Suppressor macrophage treated with lipopolysaccharide for 1 hour (primary cell): ENCODE measurements at places on chromosomes 7 and 10.

GRCh38 chr7:146966274-146966673 is 849.7 kb downstream of the CNTNAP2 start:
- no peak for DNase-seq

GRCh38 chr7:37643876-37644275 is 39.7 kb upstream of the GPR141 start:
- DNase-seq: peak; percentile 22

DNA sequence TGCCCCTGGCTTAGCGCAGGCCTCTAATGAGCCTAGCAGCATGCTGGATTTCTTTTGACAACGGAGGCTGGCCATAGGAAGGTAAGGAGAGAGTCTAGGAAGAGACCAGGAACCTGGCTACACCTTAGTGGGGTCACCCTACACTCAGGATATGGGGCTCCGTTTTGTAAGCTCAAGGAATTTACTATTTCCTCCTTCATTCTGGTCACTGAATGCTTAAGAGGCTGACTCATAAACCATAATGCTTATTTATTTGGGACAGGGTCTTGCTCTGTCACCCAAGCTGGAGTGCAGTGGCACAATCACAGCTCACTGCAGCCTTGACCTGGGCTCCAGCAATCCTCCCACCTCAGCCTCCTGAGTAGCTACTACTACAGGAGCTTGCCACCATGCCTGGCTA is 38.4 kb downstream of the CARD11 start:
- no peak for DNase-seq

DNA sequence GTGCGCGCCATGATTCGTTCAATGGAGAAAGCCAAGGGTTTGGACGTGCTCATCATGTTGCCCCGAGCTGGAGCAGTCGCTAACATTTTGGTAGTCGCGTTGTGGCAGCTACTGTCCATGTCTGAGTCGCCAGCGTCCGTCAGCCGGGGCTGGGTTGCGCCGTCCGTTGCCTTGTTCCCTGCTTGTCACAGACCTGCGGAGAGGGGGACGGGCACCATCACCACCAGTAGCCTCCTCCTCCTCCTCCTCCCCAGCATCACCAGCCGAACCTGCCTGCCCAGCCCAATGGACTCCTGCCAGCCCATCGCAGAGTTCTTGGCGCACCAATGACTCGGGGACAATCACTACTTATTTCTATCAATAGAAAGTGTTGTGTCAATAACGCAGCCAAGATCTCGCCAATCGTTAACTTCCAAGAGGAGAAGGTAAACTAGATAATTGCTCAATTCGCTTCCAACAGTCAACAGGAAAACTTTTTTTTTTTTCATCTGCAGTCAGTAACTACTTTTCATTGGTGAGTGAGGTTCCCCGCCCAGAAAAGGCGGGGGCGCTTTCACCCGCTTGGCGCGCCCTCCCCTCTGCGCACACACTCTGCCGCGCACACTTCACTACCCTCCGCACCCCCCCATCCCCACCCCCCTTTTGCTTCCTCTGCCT is at the start of gene FEZF1:
TSS of gene FEZF1 (minus strand) at position 432 of the 657 bp plus-strand sequence. CDS start at position 119, 313 bp downstream.
- DNase-seq: no peak

- DNase-seq: peak; percentile 73
Measured at GRCh38 chr10:31004611-31005193, 27.0 kb downstream of the ZNF438 start.

- DNase-seq: no peak
Measured at GRCh38 chr7:93119191-93119905, 1.6 kb upstream of the SAMD9 start.

DNA sequence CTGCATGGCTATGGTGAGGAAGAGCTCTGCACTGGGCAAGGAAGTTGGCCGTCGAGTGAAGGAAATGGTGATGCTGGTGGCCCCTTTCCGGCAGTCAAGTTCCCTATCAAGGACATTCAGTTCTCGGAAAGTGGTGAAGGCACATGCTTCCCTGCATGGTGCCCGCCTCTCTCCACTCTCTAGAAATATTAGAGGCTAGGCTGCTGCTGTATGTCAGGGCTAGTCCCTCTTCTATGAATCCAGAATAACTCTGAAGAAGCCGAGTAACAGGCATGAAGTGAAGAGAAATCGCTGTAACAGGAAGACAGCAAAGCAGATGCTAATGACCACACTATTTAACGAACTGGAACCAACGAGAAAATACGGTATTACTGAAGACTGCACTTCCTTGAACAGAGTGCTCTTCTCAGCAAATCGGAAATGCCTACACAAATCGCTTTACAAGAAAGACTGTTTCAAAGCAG is 5.4 kb downstream of the IDI1 start:
- DNase-seq: peak; percentile 52

- no peak for DNase-seq
Measured at GRCh38 chr7:12032146-12032545, 178.9 kb upstream of the TMEM106B start.

DNA sequence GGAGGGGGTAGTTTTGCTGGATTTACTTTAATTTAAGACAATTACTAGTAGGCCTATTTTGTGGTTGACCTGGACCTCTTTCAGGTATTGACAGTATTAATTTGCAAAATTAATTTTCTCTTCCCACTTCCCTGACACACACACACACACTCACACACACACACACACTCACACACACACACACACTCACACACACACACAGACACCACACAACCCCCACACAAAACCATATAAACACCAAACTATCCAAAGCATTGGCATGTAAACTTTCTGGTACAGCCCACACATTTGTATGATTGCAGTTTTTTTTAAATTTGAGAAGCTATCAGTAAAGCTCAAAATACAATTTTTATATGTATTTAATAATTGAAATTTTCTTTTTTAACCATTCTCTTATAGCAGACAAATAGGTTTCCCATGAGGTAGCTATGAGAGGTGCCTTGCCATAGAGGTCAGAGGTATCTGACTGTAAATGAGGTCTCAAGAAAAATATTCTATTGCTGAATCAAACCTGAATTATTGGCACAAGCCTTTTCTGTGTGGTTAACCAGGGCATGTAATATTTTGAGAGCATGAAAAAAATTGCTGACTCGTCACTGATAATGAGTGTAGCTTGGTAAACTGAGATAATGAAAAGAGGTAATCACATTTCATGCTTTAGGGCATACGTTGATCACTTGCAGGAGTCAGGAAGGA is 306.5 kb downstream of the GATA3 start:
- no peak for DNase-seq

- no peak for DNase-seq
Measured at GRCh38 chr7:42476255-42476654, 239.2 kb upstream of the GLI3 start.

- no peak for DNase-seq
Measured at GRCh38 chr7:115218076-115218475, 296.2 kb downstream of the MDFIC start.
